ENCODE measurements at places on chromosomes 6 and 20.

GRCh38 chr6:82493467-82493866 lies 129.8 kb downstream of the TPBG start:
- no peak for DNase-seq

DNA sequence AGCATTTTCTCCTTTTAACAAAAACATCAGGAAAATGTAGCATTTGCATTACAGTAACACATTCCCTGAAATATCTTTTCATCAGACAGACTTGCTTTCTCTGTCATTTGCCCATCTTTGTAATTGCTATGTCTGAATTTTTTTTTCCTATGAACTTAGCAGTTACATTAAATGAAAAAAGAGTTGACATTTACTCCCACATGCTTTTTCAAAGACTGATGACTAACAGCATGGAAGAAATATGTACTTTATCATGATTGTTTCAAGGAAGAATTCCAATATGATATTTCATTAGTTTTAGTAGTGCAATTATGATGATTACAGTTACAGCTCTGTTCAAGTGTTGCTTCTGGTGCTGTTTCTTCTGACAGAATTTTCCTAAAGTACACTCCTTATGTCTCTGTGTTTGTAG lies 864.5 kb upstream of the MAN1A1 start:
- no peak for DNase-seq

- no peak for DNase-seq
These were observed 438.9 kb upstream of the EPHA7 start for GRCh38 chr6:93858213-93858612.

- no peak for DNase-seq
These were observed 275.0 kb downstream of the CENPW start for GRCh38 chr6:126614642-126615504.

DNA sequence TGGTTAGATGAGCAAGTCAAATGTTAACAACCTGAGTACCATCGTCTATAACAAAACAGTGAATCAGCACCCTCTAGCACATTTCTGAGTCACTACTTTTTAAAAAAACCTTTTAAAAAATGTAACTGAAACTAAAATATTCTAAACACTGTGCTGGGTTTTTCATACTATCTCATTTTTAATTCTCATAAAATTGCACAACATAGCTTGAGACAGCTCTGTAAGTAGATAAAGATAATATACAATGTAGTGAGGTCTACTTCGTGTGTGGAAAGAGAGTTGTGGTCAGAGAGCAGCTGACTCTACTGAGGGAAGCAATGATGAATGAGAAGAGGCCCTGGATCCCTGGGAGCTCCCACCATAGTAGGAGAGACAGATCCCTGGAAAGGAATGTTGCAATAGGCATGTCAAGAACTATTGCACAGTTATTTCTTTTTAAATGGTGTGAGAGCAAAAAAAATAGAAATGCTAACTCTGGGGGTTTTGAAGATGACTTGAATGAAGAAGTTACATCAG lies 13.6 kb upstream of the CALHM6 start:
- DNase-seq: no peak

DNA sequence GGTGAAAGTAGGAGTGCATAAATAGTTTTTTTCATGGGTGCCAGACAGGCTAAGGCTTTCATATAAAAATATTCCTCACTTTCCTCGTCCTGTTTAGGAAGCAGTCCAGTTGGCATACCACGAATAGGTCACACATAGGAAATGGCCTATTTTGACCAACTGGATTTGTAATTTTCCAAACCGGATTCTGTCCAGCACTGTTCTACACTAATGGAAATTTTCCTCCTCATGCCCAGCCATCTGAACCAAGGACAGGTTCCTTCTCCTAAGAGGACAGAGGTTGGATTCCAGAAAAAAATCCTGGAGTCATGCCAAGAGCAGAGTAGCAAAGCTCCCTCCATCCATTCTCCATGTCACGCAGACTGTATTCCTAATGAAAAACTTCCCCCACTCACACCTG lies 43.1 kb downstream of the PANK2 start:
- DNase-seq: no peak

Data from activated CD4-positive, alpha-beta T cell treated with anti-CD3 and anti-CD28 coated beads, Interleukin-2, Interleukin-4, amounts not matched to agents 100 ng/mL and 50 ng/mL, durations not matched to agents 16 hours and 8 hours (primary cell).